ENCODE measurements at places on chromosomes 4 and X.

DNA sequence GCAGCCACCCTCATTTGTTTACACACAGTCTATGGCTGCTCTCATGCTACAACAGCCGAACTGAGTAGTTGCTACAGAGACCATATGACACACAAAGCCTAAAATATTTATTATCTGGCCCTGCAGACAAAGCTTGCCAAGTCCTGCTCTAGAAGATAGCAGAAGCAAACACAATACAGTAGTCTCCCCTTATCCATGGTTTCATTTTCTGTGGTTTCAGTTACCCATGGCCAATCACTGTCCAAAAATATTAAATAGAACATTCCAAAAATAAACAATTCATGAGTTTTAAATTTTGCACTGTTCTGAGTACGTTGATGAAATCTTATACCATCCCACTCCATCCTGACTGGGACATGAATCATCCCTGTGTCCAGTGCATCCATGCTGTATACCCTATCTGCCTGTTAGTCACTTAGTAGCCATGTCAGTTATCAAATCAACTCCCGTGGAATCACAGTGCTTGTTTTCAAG lies 40.2 kb upstream of the ZNF81 start:
- DNase-seq = no peak

- no peak for DNase-seq
Observed at GRCh38 chrX:155070663-155070974, 317 bp downstream of the CMC4 start.

- DNase-seq = no peak
Observed at GRCh38 chr4:159435561-159436023, 332.7 kb downstream of the RAPGEF2 start.

- DNase-seq = no peak
Observed at GRCh38 chr4:77184974-77185373, 28.0 kb downstream of the CCNG2 start.

DNA sequence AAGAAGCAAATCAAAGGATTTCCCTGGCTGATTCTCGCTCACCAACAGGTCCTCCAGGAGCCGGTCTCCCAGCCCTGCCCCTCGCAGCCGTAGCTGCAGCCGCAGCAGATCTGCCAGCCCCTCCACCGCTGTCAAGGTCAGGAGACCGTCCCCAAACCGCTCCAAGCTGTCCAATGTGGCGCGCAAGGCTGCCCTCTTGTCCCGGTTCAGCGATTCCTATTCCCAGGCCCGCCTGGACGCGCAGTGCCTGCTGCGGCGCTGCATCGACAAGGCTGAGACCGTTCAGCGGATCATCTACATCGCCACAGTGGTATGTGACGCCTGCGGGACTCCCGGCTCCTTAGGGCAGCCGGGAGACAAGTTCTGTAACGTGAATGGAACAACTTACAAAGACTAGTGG lies 25.6 kb downstream of the SPATA18 start:
- DNase-seq = no peak

DNA sequence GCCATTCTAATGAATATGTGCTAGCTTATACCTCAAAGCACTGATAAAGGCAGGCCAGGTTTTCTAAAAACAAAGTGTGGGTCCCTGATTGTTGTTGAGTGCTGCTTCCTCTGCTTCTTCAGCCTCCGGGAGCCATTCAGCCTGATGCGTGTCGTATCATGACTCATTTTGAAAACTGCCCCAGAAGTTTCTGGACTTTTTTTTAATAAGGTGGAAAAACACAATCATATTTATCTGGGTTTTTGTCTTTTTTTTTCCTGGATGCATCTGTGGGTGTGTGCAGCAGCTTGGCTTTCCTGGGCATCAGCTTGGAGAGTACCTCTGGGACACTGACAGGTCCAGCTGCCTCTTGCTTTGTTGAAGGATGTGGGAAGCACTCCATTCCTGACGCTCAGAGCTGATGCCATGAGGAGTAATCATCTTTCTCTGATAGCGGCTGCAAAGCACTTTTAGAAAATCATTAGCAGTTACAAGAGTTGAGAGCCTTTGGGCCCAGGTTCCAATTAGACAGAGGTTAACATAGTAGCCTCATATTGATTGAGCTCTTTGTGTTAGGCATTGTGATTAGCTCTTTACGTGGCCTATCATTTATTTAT lies 66.9 kb downstream of the PARM1 start:
- DNase-seq = no peak

- DNase-seq = no peak
Observed at GRCh38 chrX:132031867-132032266, 8.8 kb downstream of the STK26 start.

DNA sequence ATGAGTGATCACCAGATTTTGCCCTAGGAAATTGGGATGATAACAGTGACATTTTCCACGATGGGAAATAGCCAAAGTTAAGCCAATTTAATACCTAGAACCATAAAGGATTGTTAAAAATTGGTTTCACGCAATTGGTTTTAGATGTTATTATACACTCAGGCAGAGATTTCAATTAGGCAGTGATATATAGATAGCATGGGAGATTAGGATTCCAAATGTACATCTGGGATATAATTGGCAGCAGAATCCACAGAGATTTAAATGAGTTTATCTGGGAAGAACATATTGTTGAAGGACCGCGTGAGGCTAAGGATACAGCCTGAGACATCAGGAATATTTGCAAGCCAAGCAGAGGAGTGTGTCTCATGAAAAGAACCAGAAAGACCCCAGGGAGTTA lies 351.6 kb downstream of the GPM6A start:
- DNase-seq = no peak

- DNase-seq = no peak
Observed at GRCh38 chr4:86380181-86380724, 20.4 kb upstream of the MAPK10 start.

DNA sequence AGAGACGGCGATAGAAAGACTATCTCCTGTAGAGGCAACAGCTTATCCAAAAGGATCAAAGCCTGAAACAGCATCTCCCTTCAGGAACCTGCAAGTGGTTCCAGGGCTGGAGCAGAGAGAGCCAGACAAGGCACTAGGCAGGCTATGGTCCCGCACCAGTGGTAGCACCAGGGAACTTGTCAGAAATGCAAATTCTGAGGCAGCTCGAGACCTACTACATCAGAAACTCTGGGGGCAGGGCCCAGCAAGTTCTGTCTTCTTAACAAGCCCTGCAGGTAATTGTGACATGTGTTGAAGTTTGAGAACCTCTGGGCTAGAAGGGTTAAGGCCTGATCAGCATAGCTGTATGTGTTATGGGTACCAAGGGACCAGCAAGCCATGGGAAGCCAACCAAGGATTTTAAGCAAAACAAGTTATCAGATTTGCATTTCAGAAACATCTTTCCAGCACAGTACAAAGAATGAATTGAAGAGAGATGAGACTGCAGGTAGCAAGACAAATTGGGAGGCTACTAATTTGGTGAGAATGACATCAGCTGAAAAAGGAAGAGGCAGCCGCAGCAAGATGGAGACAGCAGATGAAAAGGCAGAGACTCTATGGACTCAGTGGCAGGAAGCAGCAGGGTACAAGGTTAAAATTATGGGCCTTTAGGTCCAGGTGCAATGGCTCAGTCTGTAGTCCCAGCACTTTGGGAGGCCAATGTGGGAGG lies 139.7 kb downstream of the TSPAN5 start:
- DNase-seq = no peak

GRCh38 chrX:16240231-16240905 lies 73.1 kb downstream of the MAGEB17 start:
- DNase-seq = no peak

- peak; percentile 50 for DNase-seq
Observed at GRCh38 chrX:119685225-119686066, 7.5 kb downstream of the SEPTIN6 start.

- no peak for DNase-seq
Observed at GRCh38 chr4:143858456-143858855, 46.9 kb downstream of the GYPE start.

- no peak for DNase-seq
Observed at GRCh38 chrX:19924285-19924684, 36.9 kb upstream of the SH3KBP1 start.

DNA sequence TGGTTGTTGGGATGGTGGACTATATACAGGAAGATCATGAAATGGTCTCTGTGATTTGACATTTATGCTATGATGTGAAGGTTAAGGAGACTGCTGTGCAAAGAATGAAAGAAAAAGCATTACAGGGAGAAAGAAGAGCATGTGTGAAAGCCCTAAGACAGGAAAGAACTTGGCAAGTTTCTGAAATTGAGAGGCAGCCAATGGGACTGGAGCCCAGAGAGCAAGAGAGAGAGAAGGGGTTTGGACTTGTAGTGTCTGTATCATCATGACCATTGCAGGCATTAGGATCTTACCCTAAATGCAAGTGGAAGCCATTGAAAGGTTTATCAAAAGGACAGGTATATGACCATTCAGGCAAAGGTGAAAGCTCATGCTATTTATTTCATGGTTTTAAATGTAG lies 147.1 kb downstream of the NAA11 start:
- no peak for DNase-seq

- no peak for DNase-seq
Observed at GRCh38 chr4:86944964-86945781, 10.4 kb downstream of the AFF1 start.

DNA sequence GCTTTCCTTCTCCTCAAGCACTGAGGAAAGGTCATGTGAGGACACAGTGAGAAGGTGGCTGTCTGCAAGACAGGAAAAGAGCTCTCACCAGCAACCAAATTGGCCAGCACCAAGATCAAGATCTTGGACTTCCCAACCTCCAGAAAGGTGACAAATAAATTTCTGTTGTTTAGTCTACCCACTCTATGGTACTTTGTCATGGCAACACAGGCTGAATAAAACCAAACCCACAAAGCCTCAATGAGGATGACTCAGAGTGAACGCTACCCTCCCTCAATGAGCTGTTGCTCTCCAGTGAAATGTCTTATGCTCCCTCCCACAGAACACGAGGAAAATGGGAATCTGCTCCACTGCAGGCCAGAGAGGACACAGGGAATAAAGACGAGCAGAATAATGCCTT lies 244.1 kb downstream of the RAB28 start:
- DNase-seq = no peak

DNA sequence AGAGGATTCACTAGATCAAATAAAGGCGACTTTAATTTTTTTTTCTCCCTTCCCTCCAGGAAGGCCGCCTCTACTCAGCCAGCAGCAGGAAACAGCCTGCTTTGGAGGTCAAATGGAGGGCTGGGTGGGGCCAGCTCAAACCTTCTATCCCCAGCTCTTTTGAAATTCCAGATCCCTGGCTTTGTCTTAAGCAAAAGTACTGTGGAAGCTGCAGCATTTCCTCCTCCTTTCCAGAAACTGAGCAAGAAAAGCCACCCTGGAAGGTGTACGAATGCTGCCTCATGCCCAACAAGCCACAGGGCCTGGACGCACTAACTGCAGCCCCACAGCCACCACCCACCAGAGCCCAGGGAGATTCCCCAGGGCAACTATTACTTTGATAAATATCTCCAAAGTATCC lies 55.1 kb upstream of the ZCCHC13 start:
- DNase-seq = no peak

DNA sequence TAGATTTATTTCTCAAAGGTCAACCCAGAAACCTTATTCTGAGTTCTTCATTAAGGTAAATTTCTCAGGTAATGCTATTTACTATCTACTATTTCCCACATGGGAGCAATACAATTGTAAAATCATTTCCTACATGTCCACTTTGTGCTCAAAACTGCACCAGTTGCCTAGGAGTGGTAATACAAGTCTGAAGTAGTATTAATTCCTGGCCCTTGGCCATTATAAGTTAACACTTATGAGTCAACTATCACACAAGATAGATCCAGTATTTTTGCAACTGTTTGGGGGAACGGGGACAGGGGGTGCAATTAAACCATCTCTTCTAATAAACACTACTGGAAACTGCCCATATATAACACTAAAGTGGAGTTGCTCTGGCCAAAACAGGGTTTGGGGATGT lies 48.9 kb downstream of the ACSL4 start:
- DNase-seq = no peak

- no peak for DNase-seq
Observed at GRCh38 chrX:140672840-140673731, 36.5 kb upstream of the LINC00632 start.

GRCh38 chr4:169377367-169377766 lies 106.6 kb upstream of the SH3RF1 start:
- no peak for DNase-seq

DNA sequence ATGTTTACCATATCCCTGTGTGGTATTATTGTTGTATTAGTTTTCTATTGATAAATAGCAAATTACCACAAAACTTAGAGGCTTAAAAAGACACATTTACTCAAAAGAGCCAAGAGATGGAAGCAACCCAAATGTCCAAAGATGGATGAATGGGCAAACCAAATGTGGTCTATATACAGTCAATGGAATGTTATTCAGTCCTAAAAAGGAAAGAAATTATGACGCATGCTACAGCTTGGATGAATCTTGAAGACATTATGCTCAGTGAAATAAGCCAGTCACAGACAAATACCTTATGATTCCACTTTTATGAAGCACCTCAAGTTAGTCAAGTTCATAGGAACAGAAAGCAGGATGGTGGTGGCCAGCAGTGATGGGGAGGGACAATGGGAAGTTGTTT lies 144.7 kb downstream of the QDPR start:
- no peak for DNase-seq

DNA sequence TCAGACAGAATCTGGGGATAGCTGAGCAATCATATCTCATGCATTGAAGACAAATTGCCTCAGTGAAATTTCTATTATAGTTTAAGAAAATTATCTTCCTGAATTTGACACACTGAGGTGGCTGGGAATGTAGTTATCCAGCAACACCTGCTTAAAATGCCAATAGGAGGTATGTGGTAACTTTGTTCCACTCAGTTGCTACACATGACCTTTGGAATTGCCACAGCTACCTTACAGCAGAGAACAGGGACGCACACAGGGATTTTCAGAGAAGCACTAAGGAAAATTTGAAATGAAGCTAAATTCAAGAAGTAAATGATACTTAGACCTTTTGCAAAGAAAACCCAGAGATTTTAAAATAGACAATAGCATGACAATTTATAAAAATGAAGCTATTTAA lies 264.6 kb downstream of the IL1RAPL1 start:
- no peak for DNase-seq

GRCh38 chr4:38007645-38008044 lies 47.4 kb downstream of the PTTG2 start:
- no peak for DNase-seq

- DNase-seq = no peak
Observed at GRCh38 chr4:124212815-124213630, 499.5 kb downstream of the ANKRD50 start.

DNA sequence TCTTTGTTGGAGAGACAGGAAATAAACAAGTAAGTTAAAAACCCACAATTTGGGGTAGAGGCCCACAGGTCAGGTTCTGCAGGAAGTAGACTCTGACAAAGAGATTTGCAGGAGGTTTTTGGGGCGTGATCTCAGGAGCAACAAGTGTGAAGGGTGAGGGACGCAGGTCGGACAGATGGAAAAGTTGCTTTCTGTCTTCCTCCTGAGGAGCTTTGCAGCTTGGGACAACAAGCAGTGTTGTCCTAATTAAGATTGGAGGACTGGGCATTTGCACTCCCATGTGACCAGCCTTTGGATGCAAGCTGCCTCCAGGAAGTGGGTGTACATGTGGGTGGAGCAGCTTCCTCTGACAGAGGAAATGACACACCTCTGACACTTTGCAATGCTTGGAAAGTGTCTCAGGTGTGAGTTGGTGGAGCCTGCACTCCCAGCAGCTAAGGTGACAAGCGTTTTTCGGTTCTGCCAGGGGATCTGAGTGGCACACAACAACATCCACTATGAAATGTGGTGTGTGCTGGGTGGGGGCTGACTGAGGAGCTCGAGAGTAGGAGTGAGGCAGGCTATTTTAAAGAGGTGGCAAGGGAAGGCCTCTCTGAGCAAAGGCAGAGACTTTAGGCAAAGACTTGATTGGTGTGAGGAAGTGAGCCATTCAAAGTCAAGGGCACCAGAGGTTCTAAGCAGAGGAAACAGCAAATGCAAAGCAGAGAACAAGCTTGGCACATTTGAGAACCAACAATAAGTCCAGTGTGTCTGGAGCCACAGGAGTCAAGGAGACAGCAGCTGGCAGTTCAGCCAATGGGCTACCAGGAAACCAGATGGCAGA lies 339.8 kb upstream of the GATB start:
- DNase-seq = peak; percentile 69

Measured in activated CD8-positive, alpha-beta memory T cell treated with anti-CD3 and anti-CD28 coated beads, Interleukin-2, amount 50 U/mL, for 4 hours (primary cell).